WTC11 (cell line): ENCODE measurements at places on chromosomes 4 and X. TPM values are rescaled to one million over a fixed set of nuclear protein-coding genes. Genes with fewer than 3 reads are reported as not detected.

PAGE2 gene
- not detected in 3 replicates for total RNA-seq

BTK gene
- total RNA-seq: 0.66 to 1.1 TPM (median 0.74 TPM) in 3 replicates

VAMP7 gene
- total RNA-seq: 22.1 to 26.9 TPM (median 24.1 TPM) in 3 replicates

IQCM gene
- 0.11 TPM in 1 of 3 replicates, not detected in the others for total RNA-seq

NCAPG gene
- 54.7 to 61.9 TPM (median 55.9 TPM) in 3 replicates for total RNA-seq

MAGEC1 gene
- 0.07 TPM in 1 of 3 replicates, not detected in the others for total RNA-seq

POF1B gene
- 0.09 to 0.23 TPM in 2 of 3 replicates, not detected in the other for total RNA-seq

DCAF4L1 gene
- 0.09 to 0.31 TPM (median 0.14 TPM) in 3 replicates for total RNA-seq

AFF2 gene
- 6.0 to 7.6 TPM (median 6.9 TPM) in 3 replicates for total RNA-seq

DNA sequence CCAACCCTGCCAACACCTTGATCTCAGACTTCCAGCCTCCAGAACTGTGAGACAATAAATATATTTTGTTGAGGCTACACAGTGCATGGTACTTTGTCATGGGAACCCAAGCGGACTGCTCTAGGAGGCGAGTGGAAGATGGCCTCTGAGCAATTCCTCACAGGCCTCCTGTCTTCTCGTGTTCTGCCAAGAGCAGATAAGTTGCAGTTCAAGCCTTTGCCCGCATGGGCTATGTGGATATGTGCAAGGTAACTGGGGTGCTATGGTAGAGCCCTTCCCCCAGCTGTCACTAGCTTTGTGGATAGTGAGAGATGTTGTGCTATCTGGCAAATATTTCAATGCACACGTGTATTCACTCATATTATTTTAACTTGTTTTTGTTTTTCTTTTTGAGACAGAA is 156.0 kb upstream of the BCOR start:
- no peak for DNase-seq

- no peak for DNase-seq
Observed at GRCh38 chrX:19593690-19594089, 78.4 kb upstream of the MAP3K15 start.

- no peak for DNase-seq
Observed at GRCh38 chrX:40734971-40735324, 394 bp downstream of the MED14 start.

DNA sequence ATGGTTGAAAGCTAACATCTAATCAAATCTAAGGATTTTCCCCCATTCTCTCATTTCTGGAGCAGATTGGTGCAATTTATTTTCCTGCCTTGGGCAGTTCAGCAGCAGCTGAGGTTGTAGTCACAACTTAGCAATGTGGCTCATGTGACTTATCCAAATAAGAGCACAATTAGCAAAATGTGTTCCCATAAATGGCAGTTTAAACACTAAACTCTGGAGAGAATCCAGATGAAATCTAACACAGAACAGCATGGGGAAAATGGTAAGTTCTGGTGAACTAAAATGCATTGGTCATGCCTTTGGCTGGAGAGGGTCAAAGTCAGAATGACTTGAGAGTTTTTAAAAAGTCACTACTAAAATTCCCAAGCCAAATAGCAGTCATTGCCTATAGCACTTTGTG is 422.6 kb upstream of the DIPK2B start:
- DNase-seq: no peak

DNA sequence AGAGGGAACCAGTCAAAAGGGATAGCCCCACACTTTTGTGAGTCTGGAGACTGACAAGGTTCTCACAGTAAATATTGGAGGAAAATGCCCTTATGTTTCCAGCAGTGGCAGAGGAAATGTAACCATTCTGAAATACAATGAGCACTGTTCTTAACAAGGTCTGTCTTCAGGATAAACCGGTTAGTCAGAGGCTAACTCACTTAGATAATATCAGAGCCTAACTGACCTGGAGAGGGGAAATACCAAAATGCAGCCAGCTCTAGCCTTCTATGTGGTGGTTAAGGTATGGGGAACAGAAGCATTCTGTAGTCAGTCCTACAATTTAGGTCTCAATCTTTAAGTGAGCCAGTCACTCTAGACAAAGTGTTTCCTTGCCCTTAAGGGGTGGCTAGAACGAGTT is 70.8 kb downstream of the TBCK start:
- no peak for DNase-seq

GRCh38 chrX:133911825-133912495 is 73.4 kb downstream of the GPC3 start:
- DNase-seq: no peak

GRCh38 chr4:103482471-103482870 is 237.3 kb downstream of the TACR3 start:
- no peak for DNase-seq

DNA sequence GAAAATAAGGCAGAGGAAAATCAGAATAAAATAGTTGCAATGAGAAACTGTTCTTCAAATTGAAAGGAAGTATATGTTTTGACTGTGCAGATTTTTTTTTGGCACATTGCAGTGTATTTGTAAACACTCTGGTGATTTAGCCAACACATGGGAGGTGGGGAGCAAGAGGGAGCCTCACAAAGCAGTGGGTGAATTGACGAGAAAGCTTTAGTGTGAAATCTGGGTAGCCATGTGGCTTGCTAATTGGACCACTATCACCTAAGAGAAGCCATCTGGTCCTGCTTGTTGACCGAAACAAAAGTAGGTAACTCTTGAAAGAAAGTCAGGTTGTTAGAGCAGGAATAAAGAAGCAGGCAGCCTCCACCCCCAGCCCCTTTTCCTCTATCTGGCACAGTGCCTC is 10.4 kb downstream of the CLCN5 start:
- no peak for DNase-seq

- no peak for DNase-seq
Observed at GRCh38 chr4:140242357-140243277, 88.6 kb upstream of the MAML3 start.

- DNase-seq: no peak
Observed at GRCh38 chrX:153641627-153642026, 5.4 kb upstream of the DUSP9 start.

DNA sequence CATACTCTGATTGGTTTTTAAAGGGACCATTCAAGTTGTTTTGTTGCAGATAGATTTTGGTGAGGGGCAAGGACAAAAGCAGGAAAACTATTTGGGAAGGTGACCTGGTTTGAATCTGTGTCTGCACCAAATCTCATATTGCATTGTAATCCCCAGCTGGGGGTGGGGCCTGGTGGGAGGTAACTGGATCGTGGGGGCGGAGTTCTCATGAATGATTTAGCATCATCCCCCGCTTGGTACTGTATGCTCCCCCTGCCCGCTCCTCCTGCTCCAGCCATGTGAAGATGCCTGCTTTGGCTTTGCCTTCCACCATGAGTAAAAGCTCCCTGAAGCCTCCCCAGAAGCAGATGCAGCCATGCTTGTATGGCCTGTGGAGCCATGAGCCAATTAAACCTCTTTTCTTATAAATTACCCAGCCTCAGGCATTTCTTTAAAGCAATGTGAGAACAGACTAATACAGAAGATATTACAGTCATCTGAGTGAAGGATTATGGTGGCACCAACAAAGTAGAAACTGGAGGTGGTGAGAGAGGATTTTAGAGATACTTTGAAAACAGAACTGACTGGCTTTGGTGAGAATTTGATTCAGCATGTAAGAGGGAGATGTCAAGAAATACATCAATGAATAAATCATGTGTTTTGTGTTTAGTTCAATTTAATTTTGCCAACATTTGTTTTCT is 14.4 kb downstream of the IL21 start:
- peak; percentile 51 for DNase-seq

- no peak for DNase-seq
Observed at GRCh38 chr4:2333916-2334644, 72.2 kb upstream of the MXD4 start.

DNA sequence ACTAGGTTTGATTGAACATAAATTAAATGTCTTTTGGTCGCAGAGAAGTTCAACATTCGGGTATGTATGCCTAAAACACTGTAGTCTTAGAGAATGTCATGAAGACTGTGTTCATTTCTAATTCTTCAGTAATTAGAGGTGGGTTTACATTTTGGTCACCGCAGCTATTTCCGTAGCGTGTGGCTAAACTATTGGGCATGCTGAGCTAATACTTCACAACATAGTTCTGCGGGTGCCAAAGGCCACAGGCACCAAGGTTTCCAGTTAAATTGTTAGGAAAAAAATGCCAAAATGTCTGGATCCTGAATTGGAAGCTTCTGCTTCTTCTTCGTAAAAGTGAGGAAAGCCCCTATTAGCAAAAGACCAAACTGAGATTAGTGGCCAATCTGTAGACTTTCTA is 25.1 kb downstream of the SMIM31 start:
- no peak for DNase-seq

- DNase-seq: peak; percentile 24
Observed at GRCh38 chr4:123649645-123650391, 253.2 kb downstream of the SPRY1 start.

GRCh38 chr4:26035921-26036320 is 121.9 kb downstream of the SMIM20 start:
- no peak for DNase-seq

GRCh38 chr4:2261110-2261852 is 628 bp downstream of the MXD4 start:
- peak; percentile 48 for DNase-seq

DNA sequence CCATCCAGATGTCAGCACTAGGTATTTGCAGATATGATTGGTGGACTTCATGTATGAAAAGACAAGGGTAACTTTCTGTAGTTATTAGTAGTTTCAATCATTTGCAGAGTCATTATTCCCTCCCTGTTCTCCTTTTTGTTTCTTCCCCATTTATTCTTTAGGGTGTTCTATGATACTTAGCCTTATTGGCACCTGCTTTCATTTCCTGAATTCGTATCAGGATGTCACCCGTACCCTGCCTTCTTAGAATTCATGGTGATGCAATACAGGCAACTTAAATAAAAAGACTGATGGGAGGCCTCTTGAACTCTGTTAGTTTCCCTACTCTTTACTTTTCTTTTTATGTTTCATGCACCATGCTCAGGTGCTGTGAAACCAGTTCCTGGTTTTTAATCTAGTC is 24.2 kb downstream of the MAGED1 start:
- DNase-seq: no peak

GRCh38 chr4:176906709-176907108 is 114.0 kb upstream of the VEGFC start:
- DNase-seq: no peak

- DNase-seq: no peak
Observed at GRCh38 chr4:165170819-165171218, 36.5 kb upstream of the KLHL2 start.

- no peak for DNase-seq
Observed at GRCh38 chr4:101328063-101328602, 19.2 kb downstream of the PPP3CA start.

GRCh38 chrX:112901869-112902725 is 61.5 kb upstream of the AMOT start:
- DNase-seq: no peak

DNA sequence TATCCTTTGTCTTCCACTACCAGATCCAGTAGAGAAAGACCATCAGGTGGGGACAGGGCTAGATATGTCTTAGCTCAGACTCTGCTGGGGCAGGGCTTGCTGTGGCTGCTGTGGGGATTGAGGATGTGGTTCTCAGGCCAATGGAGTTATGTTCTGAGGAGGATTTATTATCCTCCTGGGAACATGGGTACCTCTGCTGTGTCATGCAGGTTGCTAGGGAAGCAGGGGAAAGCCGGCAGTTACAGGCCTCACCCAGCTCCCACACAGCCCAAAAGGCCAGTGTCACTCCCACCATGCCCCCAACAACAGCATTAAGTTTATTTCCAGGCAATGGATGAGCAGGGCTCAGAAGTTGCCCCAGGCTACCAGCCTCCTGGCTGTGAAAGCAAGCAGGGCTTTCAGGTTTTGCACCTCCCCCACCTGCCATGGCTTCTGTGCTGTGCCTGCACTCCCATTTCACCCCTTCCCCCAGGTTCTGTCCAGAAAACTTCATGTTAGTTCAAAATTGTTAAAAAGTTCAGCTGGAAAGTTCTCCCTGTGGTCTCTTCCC is 879.9 kb downstream of the ARAP2 start:
- DNase-seq: no peak

DNA sequence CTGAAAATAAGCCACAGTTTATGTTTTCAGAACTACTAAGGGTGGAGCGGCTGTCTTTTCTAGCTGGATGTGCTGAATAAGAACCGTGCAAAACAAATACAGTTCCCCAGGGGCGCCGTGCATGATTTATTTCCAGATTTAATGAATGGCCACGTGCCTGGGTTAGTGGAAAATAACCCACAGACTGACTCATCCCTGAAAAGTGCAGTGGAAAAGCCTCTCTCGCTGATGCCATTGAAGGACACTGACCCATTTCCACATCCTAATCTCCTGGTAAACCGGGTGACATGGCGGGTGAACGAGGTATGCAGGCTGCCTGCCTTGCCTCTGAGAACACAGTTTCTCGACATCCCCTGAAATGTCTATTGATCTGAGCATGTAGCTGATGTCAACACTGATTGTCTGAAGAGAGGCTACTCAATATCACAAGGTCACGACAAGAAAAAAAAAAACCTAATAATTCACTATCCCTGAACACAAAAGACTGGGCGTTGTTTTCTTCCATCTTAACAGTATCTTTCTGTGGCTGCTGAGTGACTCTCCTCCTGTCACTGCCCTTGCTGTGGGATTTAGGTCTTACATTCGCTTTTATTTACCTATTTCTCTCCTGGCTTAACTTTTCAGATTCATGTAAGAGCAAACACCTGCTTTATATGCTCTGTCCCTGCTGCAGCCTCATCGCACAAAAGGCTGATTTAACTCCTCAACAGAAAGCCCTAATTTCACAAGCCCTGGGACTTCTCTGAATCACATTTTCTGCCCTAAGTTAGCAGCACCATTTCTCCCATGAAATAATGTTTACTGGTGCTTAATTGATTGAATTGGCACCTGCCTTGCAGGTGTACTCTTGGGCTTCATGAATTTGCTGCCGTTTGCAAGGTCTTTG is 76.9 kb upstream of the SCOC start:
- DNase-seq: no peak

DNA sequence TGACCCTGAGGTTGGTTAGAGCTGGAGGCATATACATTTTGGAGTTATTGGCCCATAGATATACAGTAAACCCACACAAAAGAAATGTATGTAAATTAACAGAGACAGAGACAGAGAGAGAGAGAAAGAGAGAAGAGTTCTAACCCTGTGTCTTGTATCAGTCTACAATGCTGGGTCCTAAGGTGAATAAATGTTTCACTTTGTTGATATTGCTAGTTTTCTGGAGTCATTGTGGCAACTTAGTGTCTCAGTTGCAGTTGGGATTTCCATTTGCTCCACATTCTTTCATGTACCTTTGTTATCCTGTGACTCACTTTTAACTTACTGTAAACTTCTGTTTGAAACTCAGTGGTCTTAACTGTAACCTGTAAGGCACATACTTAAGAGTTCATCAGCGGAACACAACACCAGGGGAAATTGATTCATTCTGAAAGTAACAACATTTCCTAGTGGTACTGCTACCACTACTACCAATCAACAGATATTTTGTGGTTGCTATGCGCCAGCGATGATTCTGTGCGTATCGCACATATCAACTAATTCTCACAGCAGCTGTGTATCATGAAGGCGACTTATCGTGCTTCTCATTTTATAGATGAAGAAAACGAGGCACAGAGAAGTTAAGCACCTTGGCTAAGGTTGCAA is 38.5 kb upstream of the ETDA start:
- DNase-seq: no peak

DNA sequence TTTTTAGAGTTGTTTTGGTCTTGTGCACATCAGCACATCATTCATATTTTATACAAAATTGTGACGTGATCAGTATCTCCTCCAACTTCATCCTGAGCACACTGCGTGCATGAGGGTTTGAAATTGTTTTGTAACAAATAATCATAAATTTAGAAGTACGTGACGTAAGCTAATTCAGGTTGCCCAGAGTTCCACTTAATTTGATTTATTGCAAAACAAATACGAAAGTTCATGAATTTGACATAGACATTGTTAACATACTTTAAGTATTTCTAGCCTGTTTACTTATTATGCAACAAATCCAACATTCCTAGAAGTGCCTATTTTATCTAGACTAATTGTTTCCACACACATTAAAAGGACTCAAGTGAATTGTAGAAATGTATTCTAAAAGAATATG is 48.3 kb downstream of the MAP7D3 start:
- DNase-seq: no peak
